ENCODE measurements at places on chromosomes 7 and 10.

DNA sequence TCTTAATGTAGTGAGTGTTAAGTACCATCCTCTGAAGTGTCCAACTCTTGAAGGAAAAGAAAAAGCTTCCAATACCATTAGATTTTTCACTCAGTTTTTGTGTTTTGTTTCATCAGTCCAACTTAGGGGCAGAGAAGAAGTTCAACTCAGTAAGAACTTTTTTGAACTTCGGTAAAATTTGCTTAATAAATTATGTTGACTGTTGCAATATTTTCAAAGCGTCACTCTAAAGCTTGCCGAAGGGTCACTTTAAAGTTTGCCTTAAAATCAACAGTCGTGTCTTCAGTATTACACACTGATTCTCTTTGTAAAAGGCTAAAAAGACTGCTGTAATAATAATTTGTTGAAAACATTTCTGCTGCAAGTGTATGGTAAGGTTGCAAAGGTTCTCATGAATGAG lies 17.6 kb downstream of the CD36 start:
- no peak for DNase-seq

DNA sequence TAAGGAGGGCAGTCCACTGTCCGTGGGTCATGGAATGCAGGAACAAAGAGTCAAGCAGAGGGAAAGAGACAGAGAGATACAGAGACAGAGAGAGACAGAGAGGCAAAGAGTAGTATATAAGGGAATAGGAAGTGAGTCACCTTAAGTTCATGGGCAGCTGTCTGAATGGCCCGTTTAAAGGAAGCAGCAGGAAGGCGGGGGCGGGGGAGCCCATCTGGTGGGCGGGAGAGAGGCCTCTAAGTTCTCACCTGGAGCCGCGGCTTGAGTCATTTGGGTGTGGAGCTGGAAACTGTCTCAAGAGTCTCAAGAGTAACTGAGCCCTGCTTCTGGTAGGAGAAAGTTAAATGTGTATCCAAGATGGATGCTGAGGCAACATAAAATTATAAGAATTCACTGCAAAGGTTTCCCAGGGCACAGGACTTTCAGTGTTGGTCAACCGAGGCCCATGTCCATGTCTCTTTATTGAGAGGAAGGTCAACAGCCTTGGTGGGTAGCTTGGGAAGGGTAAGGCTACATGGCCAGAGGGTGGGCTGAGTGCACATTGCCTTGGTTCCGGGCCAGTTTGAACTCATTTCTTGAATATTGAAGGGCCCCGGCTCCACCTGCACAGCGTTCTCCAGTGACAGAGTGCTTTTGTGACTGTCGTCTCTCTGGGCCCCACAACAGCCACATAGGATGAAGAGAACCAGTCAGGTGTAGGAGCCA lies 85.5 kb upstream of the CACUL1 start:
- DNase-seq, result peak; percentile 60

GRCh38 chr10:48623607-48624132 lies 18.8 kb upstream of the ARHGAP22 start:
- no peak for DNase-seq

GRCh38 chr10:133362846-133363245 lies 5.0 kb upstream of the FUOM start:
- DNase-seq, result no peak

GRCh38 chr7:28067171-28067570 lies 113.4 kb downstream of the JAZF1 start:
- no peak for DNase-seq

DNA sequence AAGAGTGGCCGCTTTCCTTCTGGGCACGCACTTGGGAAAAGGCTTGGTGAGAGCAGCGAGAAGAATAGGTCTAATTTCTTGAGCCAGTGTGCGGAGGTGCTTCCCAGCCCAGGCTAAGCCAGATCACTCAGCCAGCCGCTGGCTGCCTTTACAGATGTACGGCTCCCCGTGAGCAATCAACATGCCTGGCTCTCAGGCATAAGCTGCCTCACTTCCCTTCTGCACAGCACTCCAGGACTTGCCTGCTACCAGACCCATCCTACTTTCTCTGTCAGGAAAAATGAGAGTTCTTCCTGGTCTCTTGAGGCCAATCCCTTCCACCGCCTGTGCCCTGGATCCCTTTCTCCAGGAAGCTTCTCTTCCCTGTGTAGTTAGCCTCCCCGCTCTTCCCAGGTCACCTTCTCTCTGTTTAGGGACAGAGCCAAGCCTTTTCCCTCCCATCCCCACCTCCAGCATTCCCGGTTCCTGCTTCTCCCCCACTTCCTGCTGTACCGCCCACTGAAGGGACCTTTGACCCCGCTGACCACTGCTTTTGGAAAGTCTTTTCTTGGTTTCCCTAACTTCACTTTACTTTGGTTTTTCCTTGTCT lies 1.1 kb upstream of the ACTR3C start:
- no peak for DNase-seq

- DNase-seq, result no peak
Observed at GRCh38 chr7:100191775-100192174, 14.1 kb downstream of the STAG3 start.

- no peak for DNase-seq
Observed at GRCh38 chr10:24209432-24209771, 464 bp downstream of the KIAA1217 start.

GRCh38 chr10:71211775-71212317 lies 524 bp upstream of the UNC5B start:
- DNase-seq, result no peak

DNA sequence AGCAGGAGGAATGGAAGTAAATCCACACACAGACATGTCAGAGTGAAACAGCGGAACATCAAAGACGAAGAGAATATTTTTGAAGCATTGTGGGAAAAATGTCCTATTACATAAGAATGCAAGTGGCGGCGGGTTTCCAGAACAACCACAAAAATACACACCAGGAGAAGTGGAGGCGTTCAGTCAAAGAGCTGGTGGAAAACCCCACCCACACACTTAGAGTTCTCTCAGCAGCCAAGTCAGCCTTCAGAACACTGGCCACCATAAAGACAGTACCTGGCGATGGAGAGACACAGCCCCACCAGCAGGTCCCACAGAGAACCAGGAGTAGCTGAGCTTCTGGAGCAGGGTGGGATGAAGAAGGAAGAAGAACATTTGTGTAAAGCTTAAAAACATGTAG lies 23.7 kb downstream of the NKX6-2 start:
- no peak for DNase-seq

GRCh38 chr7:100476903-100477870 lies 1.8 kb downstream of the TSC22D4 start:
- peak; percentile 78 for DNase-seq

DNA sequence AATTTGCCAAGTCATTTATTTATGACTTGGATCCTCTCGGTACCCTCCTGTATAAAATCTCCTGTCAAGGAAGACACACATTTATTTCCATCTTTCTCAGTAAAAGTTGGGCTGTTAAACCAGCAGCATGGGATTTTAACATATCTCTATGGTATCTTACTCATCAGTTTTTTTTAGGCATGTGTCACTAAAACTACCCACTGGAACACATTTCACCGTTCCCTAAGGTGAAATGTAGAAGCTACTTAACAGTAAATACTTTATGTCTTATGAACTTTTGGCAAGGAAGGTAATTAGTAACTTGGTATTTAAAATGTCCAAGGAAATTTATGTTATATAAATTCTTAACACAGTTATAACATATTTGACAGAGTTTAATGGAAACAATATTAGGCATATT lies 152.5 kb upstream of the HDAC9 start:
- no peak for DNase-seq

GRCh38 chr10:101014230-101014884 lies 14.7 kb downstream of the LZTS2 start:
- DNase-seq, result peak; percentile 83

DNA sequence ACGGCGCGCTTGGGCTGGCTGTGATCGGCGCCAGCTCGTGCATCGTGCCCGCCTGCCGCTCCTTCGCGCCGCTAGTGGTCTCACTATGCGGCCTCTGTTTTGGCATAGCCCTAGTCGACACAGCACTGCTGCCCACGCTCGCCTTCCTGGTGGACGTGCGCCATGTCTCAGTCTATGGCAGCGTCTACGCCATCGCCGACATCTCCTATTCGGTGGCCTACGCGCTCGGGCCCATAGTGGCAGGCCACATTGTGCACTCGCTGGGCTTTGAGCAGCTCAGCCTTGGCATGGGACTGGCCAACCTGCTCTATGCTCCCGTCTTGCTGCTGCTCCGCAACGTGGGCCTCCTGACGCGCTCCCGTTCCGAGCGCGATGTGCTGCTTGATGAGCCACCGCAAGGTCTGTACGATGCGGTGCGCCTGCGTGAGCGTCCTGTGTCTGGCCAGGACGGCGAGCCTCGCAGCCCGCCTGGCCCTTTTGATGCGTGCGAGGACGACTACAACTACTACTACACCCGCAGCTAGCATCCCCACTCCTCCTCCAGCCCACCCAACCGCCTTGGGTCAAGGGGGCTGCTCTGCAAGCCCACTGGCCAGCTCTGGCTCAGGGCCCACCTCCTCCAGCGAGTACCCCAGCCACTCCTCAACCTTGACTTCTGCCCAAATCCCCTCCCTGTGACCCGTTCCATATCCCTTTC lies 1.9 kb downstream of the SLC18A3 start:
- DNase-seq, result no peak

GRCh38 chr10:111973306-111973705 lies 210.3 kb downstream of the GPAM start:
- no peak for DNase-seq

DNA sequence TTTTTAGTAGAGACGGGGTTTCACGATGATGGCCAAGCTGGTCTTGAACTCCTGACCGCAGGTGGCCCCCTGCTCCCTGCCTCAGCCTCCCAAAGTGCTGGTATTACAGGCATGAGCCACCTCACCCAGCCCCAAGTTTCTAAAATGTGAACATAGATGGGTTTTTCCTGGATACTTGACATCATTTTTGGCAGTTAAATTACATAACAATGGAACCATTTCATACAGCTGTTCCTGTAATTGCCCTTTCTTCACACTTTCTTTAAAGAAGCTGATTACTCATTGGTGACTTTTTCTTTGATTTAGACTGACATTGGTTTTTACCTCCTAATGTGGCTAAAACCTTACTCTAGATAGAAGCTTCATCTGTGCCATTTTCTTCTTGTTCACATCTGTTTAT lies 5.9 kb downstream of the ZKSCAN1 start:
- DNase-seq, result no peak

GRCh38 chr10:71743866-71744265 lies 24.3 kb upstream of the C10orf105 start:
- DNase-seq, result no peak

DNA sequence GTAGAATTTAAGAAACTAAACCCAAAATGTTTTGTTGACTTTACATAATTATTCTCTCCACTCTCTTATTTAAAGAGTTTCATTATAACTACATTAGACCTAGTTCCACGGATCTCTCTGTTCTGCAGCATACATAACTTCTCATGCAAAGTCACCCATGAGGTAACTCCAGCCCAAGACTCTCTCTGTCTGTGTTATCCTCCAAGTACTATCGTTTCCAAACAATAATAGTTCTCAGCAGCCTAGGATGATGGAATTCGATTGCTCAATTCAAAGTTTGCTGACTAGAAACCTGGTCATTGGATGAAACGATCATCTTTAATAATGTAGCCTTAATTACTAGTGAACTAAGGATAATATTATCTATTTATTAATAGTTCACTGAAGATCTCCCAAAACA lies 203.1 kb upstream of the PTN start:
- DNase-seq, result no peak

- no peak for DNase-seq
Observed at GRCh38 chr7:64744680-64745079, 49.5 kb upstream of the ZNF138 start.

GRCh38 chr10:6239213-6239991 lies 36.7 kb downstream of the PFKFB3 start:
- DNase-seq, result peak; percentile 91

DNA sequence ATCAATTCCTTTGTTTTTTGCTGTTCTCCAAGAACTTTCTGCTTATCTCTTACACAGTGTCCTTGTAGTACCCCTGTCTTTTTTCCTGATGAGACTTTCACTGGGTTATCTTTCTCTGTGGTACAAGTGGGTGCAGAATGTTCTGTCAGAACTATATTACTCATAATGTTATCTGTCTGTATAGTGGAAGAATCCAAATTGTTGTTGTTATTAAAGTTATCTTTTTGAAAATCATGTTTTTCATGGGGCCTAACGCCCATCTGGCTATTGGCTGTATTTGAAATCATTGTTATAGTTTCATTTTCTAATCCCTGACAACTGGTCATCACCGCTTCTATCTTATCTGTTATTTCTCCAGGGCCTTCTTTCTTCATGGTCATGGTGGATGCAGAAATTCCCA lies 163.0 kb upstream of the CCDC6 start:
- no peak for DNase-seq

DNA sequence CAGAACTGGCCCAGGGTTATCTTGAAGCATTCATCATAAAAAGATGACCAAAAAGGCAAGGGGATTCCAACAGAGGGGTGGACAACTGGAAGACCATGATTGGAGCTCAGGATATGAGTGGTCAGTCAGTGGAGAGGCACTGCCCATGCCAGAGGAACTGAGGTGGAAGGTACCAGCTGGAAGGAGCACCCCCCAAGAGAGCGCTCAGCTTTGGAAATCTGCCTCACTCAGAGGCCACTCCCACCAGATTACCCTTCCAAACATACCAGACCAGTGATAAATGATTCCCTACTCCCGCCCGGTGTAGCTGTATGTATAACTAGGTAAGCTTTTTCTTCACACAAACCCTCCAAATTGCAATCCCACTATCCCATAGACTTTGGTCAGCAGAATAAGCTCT lies 257.0 kb upstream of the SLC26A5 start:
- no peak for DNase-seq

DNA sequence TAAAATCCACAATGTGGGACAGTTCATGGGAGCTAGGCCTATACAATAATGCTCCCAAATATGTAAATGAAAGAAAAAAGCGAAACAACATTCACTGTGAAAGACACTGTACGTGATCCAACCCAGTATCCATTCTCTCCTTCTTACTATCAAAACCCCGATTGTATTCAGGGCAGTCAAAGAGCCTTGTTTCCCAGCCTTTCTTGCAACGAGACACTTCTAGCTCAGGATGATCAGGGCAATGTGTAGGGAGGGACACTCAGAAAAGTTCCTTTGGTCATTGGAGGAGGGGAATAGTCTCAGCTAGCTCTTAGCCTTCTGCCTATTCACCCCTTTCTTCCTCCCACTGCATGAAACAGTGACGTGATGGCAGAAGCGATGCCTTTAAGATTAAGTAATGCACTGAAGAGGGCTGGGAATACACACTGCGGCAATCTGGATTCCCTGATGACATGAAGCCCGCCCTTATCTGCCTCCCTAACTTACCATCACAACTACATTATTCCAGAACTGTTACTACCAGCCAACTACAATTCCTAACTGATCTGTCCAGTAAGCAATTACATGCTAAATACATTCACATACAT lies 27.3 kb downstream of the UBE2H start:
- DNase-seq, result no peak

DNA sequence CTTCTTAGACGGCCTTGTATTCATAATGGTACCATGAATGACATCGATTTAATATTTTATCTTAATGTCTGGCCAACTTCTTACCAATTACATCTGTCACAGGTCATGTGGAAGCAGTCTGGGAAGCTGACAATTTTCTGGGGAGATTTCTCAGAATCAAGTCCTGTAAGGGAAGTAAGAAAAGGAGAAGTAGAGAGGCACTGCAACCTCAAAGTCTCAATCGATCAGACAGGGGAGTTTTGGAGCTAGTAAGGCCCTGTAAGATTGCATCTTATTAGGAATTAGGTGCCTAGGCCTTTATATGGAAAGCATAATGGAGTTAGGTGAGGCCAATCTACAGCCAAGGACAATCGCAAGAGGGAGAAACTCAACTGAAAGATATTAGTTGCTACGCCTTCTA lies 694.6 kb upstream of the SORCS1 start:
- DNase-seq, result no peak

- no peak for DNase-seq
Observed at GRCh38 chr10:48803801-48804584, 119.3 kb downstream of the WDFY4 start.

All from activated CD8-positive, alpha-beta memory T cell treated with anti-CD3 and anti-CD28 coated beads, Interleukin-2, amount 10 ng/mL, durations not matched to agents 7 days and 5 days (primary cell).